ENCODE measurements at places on chromosomes 16 and 17.

DNA sequence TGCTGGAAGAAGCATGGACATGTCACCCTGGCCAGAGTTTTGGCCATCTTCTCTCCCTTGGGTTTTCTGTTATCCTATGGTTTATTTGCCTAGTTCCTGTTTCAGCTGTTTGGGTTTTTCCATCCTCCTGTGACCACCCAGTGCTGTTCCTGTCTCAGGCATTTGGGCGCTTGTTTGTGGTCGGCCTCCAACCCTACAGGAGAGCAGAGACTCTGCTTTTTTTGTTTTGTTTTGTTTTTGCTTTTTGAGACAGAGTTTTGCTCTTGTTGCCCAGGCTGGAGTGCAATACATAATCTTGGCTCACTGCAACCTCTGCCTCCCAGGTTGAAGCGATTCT lies 3.3 kb upstream of the ZC3H7A start:
- no peak for DNase-seq

DNA sequence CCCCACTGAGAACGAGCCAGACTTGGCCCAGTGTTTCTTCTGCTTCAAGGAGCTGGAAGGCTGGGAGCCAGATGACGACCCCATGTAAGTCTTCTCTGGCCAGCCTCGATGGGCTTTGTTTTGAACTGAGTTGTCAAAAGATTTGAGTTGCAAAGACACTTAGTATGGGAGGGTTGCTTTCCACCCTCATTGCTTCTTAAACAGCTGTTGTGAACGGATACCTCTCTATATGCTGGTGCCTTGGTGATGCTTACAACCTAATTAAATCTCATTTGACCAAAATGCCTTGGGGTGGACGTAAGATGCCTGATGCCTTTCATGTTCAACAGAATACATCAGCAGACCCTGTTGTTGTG lies 631 bp downstream of the BIRC5 start:
- no peak for DNase-seq

GRCh38 chr17:42311240-42312034 lies 23.1 kb downstream of the STAT5A start:
- DNase-seq: no peak

GRCh38 chr17:4475463-4475862 lies 23.2 kb upstream of the SPNS2 start:
- DNase-seq: no peak

GRCh38 chr16:11295672-11296071 lies 14.5 kb upstream of the PRM1 start:
- no peak for DNase-seq

DNA sequence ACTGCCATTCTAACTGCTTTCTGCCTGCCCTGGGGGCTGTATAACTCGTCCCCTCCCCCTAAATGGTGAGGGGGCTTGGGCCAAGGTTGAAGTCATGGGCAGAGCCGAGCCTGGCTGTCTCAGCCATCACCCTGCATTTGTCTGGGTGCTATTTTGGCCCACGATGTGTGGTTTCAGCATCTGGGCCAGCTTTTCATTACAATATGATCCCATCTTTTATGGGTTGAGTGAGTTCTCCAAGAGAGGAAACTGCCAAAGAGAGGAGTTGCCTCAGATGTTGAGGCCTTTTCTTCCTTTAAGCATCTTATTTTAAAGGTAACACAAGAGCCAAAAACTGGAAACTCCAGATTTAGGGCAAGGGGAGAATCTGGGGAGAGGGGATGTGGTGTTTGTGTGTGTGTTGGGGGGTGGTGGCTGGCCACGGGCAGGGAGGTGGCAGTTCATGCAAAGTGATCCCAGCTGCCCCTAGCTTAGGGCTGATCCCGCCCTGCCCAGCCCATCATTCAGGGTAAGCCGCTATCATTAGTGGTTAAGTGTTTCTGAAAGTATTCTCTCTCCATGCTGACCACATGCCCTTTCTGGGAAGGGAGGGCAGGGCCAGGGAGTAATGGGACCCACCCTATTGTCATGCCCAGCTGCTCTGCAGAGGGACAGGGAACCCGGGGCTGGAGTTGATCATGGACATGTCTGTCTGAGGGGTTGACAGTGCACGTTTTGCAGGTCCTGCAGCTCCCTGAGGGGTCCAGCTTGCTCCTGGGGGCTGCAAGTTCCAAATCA lies 83.2 kb upstream of the CLEC18A start:
- DNase-seq: no peak

- no peak for DNase-seq
Measured at GRCh38 chr17:42913981-42914617, 13.5 kb downstream of the G6PC1 start.

DNA sequence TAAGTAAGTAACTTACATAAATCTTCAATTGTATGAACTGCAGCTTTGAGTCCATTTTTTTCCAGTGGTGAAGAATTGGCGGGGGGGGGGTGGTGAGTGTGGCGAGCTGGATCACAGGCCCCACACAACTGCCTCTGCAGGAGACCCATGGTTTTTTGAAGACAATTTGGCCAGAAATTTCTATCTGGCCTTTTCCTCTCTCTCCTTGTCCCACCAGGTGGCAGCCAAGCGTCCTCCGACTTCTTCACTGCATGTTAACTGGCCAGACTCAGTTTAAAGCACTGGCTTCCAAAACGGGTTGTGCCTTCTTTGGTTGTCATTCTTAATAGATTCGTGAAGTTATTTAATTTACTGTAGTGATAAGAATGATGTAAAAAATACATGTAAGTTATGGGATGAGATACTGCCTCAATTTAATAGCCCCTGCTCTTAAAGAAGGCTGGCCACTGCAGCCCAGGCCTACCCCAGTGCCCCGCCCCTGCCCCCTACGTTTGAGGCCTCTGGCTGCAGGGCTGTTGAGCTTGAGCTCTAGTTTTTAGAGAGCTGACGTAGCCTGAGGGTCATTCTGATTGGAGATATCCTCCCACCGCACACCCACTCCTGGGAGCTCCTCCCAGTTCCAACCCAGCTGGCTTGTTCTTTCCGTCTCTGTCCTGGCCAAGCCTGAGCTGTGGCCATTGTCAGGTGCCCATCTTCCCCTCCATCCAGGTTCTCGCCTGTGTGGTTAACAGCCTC lies 36.4 kb downstream of the AKAP1 start:
- DNase-seq: no peak

DNA sequence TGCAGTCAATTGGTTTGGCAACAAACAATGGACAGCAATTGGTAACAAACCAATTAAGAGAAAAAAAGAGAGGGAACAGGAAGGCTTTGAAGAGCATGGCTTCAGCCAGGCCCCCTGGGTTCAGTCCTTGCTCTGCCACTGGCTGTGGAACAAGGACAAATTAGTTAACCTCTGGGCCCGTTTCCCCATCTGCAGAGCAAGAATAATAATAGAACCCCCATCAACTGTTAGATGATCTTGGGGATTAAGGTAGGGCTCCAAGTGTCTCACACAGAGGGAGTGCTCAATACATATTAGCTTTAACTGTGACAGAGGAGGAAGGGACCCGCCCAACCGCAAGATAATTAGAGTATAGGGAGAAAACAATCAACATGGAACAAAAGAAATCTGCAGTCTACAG lies 55.2 kb downstream of the PECAM1 start:
- DNase-seq: no peak

- no peak for DNase-seq
Measured at GRCh38 chr17:66786107-66786506, 48.8 kb upstream of the CACNG5 start.

DNA sequence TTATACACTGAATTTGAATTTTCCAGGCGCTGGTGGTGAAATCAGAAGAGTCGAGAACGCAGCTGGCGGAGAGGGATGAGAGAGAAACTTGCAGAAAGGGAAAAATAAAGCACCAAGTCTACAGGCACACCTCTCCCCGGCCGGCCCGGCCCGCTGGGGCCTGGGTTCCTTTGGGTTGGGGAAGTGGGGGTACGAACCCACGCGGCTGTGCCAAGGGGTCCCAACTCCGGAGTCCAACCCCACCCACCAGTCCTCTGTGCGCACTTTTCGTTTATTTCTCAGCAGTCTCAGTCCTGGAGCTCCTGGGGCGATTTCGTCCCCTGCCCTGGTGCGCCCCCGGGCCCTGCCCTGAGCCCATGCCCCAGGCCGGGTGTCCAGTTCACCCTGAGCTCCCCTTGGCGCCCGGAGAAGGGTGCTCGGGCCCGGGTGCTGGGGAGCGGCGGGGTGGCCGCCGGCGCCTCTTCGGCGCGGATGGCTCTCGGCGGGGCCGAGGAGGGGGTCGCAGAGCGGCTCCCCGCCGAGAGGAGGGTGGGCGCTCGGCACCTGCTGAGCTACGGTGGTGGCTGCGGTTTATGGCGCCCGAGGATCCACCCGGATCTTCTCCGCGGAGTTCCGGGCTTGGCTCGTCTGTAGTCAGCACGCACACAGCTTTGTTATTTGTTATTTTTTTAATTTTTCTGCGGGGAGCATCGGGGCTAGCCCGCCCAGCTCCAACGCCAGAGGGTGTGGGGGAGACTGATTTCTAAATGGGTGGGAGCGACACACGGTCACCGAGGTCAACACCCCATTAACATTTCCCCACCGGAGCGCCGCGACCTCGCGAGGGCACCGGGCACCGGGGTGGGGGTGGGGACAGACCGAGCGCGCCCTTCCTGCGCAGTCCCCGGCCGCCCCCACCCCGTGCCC lies 15.7 kb upstream of the CBX8 start:
- DNase-seq: no peak

Measured in activated CD8-positive, alpha-beta memory T cell treated with anti-CD3 and anti-CD28 coated beads for 4 hours (primary cell).